ENCODE measurements at places on chromosomes 2 and 18.

GRCh38 chr2:218028189-218028495 lies 25.3 kb upstream of the TNS1 start:
- no peak for DNase-seq

DNA sequence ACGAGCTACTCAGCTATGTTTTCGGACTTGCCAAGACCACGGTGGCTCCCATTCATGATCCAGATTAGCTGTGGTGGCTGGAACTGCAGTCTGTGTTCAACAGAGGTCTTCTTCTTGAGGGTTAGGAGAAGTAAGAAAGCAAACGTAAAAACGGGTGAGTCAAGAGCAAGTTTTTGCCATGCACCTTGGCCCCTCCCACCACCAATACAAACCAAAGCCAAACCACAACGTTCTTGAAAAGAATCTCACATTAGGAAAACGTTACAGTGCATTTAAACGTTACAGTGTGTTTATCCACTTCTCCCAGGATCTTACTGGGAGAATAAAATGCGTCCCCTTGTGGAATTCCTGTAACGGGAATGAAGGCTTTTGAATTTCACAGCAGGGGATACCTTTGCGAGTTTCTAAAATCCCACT lies 725 bp downstream of the FBXO48 start:
- DNase-seq = peak; percentile 71

GRCh38 chr2:193333539-193333938 lies 1138.8 kb upstream of the TMEFF2 start:
- no peak for DNase-seq

DNA sequence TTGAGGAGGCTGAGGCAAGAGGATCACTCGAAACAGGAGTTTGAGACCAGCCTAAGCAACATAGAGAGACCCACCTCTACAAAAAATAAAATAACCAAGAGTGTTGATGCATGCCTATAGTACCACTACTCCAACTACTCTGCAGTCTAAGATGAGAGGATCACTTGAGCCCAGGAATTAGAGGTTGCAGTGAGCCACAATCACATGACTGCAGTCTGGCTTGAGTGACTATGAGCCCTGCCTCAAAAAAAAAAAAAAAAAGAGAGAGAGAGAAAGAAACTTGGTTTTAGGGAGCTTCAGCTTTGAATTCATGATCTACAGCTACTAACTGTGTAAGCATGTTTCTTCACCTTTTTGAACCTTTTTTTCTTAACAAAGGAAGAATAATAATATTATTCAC lies 119.9 kb downstream of the HNMT start:
- no peak for DNase-seq

- no peak for DNase-seq
These were observed 76.0 kb upstream of the RBM44 start for GRCh38 chr2:237722616-237723015.

DNA sequence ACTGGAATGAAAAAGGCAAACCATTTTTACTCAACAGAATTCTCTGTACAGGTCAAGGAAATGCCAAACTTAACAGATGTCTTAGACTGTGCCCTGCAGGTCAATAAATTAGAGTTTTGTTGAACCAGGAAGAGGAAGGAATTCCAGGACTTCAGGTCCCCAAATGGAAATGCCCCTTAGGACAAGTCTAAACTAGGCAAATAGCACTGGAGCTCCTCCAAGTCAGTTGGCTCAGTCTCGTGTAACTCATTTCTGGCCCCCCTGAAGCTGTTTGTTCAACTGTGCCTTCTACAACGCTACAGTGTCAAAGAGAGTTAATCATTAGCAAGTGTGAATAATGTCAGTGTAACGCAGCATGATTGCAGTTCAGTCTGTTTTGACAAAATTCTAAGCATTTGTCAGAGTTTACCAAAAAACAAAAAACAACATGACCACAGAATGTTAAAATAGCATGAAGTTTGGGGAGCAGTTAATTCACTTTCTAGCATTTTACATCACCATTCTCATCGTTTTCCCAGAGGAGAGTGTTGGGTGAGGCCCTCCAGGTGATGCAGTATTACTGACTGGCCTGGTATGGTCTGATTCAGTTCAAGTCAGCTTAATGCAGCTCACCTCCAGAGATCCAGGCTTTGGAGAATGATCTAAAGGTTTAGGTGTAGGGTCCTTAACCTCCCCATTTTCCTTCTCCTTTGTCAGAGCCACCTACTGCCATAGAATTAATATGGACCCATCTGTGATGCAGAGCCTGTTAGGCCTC lies 108.1 kb downstream of the AQP4 start:
- DNase-seq = no peak

- DNase-seq = no peak
These were observed 177.8 kb upstream of the SCN7A start for GRCh38 chr2:166671801-166672200.

DNA sequence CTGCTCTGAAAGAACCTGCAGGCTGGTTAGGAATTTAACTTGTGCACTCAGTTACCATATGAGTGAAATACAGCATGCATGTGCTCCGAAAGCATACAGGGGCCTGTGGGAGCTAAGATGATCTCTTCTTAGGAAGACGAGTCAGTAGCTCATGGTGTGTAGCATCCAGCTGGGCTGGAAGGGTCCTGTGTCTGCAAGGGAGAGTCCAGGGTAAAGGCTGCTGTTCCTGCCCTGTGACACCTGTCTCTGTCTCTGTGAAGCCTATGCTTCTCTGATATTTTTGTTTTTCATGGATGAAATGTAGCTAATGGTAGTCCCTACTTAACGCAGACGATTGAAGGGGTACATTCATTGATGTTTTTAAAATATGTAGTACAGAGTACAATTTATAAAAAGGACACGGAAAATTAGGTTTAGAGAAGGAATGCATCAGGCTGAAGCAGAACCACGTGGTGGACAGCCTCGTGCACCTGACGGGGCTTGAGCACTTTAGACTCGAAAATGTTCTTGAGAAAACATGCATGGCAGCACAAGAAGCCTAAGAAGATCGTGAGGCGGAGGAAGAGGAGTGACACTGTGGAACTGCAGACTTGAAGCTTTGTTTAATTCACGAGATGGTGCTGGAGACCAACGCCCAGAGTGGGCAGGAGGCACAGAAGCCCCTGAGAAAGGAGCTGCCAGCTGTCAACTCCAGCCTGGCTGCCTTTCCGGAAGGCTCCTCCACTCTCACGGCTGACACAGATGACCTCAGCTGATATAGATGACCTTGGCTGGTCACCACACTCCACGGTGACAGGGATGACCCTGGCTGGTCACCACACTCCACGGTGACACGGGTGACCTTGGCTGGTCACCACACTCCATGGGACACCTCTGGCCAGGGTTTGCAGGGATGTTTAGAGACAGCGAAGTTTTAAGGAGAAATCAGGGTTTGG lies 110.6 kb downstream of the TMEM18 start:
- DNase-seq = no peak

DNA sequence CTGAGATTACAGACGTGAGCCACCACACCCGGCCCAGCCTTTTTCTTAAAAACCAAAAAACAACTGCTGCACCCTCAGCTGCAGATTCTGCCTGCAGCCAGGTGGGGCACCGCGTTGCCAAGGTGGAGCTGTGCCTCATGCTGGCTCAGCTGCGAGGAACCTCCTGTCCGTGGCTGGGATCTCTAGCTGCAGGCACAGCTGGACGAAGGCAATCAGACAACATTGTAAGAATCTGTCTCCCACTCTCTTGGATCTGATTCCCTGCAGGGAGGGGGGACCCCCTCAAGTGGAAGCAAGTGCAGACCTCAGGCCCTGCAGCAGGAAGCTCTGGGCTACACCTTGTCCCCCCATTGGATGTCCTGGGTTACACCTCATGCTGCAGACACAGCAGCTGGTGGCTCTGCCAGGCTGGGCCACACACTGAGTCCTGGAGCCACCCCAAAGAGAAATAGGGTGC lies 24.1 kb downstream of the CIDEA start:
- DNase-seq = no peak

GRCh38 chr2:56565143-56565542 lies 381.4 kb downstream of the CCDC85A start:
- DNase-seq = no peak

DNA sequence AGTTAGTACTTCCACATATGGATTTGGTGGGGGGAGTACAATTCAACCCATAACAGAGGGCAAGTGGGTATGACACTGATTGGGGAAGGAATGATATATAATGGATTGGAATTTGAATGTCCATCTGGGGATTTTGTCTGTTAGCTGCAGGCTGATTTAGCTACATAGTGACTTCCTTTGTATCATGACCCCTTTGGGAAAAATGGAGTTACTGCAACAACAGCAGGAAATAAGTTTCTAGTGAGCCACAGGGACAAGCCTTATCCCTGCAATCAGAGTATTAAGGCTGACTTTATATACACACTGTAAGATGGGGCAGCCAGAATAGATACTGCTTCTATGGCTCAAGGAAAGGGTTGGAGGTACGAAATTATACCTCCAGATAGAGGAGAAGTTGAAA lies 404.4 kb upstream of the MEIS1 start:
- DNase-seq = no peak

GRCh38 chr18:78241535-78242253 lies 737.9 kb upstream of the SALL3 start:
- DNase-seq = no peak

DNA sequence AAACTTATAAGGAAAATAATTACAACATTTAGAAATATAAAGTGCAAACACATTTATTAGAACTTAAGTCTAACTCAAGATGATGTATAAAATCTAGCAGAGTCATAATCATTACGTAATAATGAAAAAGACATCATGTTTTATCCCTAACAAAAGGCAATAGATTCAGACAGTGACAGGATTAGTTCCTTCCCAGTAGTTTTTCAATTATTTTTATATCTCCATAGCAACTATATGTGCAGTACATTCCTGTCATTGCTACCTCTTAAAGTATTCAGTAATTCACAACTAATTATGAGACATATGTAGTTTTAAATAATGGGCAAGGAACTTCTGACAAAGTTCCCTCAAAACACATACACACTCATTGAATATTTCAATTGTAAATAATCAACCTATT lies 687.9 kb downstream of the CCDC85A start:
- no peak for DNase-seq

GRCh38 chr2:142502402-142502801 lies 371.6 kb upstream of the LRP1B start:
- DNase-seq = no peak

All from activated naive CD4-positive, alpha-beta T cell treated with Interleukin-2 at 50 U/mL for 16 hours (primary cell).